ENCODE measurements at places on chromosomes 16 and 17.

GRCh38 chr16:53501216-53501859 is 1.7 kb downstream of the AKTIP start:
- no peak for DNase-seq

DNA sequence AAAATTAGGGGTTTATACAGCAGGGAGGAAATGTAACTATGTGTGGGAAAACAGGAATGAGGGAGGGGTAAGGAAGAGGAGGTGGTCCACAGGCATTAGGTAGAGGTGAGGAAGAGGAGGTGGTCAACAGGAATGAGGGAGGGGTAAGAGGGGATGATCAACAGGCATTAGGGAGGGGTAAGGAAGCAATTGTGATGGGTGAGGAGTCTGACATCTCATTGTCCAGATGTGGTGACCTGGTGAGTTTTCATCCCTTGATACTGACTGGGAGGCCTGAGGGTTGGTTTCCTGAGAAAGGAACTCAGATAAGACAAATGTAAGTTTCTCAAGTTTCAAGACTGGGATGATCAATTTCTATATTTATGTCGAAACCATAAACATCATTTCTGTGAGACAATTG is 206.2 kb upstream of the C16orf82 start:
- no peak for DNase-seq

DNA sequence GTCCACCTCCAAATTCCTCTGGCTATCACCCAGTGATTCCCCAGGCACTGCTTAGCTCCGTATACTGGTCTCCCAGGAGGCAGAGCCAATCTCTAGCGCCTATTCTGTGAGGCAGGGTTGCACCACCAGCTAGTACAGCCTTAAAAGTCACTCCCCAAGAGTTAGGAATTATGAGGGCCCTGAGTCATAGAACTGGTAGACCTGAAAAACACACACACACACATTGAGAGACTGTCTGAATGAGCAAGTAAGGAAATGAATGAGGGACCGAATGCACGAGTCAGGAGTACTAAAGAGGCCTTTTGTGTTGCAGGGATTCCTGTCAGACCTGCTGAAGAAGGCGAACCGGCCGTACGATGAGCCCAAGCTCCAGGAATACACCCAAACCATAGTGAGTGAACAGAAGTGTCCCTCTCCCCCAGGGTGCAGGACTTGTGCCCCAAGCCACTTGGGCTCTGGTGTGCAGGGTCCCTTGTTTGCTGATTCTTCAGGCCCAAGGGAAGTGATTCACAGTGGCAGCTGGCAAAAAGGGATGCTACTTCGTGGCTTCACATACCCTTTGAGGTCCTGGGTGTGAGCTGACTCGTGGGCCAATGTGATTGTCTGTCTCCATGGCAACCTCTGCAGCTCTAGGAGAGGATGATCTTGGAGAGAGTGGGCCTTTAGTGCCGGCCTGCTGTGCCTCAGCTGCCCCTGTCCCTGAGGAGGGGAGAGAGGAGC is 24.7 kb downstream of the CALB2 start:
- no peak for DNase-seq

DNA sequence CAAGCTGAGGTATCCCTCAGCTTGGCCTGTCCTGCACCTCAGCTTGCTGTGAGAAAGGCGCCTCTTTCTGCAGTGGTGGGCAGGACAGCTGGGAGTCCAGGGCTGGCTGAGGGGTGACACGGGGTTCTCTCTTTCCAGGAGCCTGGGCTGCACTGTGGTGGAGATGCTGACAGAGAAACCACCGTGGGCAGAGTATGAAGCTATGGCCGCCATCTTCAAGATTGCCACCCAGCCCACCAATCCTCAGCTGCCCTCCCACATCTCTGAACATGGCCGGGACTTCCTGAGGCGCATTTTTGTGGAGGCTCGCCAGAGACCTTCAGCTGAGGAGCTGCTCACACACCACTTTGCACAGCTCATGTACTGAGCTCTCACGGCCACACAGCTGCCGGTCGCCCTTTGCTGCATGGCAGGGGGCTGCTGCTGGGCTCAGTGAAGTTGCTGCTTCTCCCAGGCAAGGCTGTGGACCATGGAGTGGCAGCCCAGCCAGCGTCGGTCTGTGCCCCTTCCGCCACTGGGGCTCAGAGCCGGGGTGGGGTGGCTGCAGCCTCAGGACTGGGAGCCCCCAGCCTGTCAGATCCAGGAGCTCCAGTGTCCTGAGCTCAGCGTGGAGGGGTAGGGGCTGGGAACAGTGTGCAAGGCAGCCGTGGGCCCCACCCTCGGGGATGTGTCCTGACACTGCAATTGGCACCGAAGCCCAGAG is 6.4 kb downstream of the LIMD2 start:
- DNase-seq = no peak

GRCh38 chr16:84616515-84616914 is 1.4 kb downstream of the COTL1 start:
- DNase-seq = no peak

DNA sequence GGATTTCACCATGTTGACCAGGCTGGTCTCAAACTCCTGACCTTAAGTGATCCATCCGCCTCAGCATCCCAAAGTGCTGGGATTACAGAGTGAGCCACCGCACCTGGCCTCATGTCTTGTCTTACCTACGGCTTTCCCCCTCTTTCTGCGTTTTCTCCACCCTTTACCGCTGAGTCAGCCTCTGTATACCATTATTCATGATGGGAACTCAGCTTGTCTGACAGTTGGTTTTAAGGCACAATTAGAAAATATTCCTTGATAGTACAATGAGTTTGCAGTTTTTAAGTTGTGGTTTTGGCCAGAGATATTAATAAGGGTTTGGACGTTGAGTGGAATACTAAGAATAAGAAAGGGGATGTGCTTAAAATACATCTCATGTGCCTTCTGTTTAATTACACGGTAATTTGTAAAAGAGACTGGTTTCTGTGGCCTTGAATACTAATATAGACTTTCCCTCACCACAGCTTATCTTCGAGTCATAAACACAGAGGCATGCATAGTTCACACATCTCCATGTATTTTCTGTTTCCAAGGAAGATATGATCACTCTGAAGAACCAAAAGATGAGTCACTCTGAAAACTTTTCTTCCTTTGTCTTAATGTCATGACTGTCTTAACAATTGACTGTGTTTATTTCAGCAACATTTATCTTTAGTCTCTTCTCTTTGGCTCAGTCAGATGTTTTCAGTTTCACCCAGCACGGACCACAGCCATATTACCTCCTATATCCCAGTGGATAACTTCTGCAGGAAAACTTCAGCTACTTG is 54.4 kb downstream of the PITPNC1 start:
- no peak for DNase-seq

GRCh38 chr17:83107656-83108048 is 28.2 kb downstream of the METRNL start:
- no peak for DNase-seq

GRCh38 chr16:28623172-28623711 is 13.4 kb upstream of the SULT1A1 start:
- DNase-seq = peak; percentile 37

DNA sequence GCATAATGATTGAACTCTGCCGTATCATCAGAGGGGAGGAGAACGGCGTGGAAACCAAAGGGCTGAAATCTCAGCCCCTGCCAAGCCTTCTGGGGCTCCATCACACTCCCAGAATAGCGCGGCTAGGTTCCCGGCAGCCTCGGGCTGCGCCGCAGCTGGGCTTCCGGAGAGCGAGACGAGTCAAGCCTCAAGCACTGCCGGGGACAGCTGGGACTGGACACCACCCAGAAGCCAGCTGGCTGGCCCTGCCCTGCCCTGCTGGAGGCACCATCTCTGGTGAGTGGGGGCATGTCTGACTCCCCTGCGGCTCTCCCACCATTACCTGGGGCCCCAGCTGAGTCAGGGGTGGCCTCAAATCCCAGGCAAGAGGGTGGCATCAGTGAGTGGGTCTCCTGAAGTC is 7.2 kb upstream of the GPRC5C start:
- no peak for DNase-seq

GRCh38 chr16:20853143-20853542 is 46.8 kb downstream of the REXO5 start:
- DNase-seq = no peak

GRCh38 chr16:57196286-57196685 is 10.2 kb downstream of the RSPRY1 start:
- no peak for DNase-seq

DNA sequence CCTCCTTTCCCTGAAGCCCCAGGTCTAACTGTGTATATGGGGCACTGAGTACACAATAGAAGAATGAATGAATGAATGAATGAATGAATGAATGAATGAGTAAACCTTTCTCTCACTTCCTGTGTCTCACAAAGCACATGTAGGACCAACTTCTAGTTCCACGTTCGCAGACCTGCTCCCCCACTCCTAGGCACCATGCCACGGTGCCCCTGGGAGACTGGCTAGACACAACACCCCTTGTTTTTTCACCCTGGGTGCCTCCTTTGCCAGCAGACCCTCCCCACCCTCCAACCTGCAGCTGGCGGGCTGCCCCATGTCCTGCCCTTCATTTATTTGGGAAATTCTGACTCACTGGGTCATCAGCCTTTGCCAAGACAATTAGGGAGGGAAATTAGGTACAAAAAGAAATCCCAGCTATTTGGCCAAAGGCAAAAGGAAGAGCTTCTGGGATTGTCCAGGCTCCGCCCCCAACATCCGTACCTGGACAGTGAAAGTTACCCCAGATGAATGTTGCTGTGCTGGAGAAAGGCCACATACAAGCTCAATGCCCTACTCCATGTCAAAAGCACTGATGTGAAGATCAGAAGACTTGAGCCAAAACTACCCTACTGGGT is 7.7 kb downstream of the CES1 start:
- DNase-seq = no peak

DNA sequence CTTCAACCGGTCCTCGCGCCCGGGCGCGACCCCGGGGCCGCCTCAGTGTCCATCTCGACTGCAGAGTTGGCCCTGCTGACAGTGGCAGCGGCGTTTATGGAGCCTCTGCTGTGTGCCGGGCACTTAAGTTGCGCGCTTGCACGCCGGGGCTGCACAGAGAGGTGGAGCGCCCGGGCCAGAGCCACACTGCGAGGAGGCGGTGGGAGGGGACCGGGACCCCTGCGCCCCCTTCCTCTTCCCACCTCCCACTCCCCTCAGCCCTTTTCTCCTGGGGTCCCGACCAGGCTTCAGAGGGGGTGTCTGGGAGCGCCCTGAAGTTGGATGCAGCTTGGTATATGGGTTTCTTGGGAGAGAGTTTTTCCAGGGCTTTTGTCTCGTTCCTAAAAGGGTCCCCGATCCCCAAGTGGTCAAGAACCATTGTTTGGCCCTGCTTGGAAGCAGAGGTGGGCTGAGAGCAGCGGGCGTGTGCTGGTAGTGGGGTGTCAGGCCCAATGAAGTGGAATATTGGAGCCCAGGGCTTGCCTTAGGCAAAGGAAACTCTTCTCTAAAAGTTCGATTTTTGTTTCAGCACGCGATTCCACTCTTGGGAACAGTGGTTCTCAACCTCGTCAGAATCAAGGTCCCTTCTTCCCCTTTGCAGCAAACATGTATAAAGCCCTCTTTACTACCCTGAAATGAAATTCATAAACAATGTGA is 605 bp downstream of the MRTFB start:
- no peak for DNase-seq

GRCh38 chr16:30556125-30556473 is 2.1 kb downstream of the ZNF764 start:
- DNase-seq = no peak

- no peak for DNase-seq
These were observed 796 bp upstream of the CES3 start for GRCh38 chr16:66960270-66960669.

DNA sequence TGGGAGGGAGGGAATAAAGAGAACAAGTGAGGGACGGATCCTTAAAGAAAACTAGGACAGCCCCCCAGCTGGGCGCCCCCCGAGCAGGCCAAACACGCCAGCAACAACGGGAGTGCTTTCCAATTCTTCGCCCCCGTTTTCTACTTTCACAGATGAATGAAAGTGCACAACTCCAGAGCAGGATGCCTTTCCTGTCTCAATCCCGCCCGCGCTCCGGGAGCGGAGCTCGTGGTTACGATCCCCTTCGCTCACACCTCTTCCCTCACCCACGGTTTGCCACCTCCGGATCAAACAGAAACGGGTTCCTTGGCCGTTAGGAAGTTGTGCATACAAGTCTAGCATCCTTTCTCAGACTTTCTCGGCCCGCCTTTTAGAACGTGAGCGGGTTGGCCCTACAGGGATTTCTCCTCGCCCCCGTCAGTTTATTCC is 680 bp downstream of the SKA2 start:
- DNase-seq = no peak

GRCh38 chr17:64622931-64623654 is 39.0 kb downstream of the SMURF2 start:
- DNase-seq = no peak

GRCh38 chr16:3188925-3189825 is 1.2 kb downstream of the OR1F1 start:
- DNase-seq = no peak

- DNase-seq = no peak
These were observed 2.5 kb downstream of the CBLN1 start for GRCh38 chr16:49278944-49279725.

GRCh38 chr16:51031598-51031997 is 119.5 kb downstream of the SALL1 start:
- DNase-seq = no peak

DNA sequence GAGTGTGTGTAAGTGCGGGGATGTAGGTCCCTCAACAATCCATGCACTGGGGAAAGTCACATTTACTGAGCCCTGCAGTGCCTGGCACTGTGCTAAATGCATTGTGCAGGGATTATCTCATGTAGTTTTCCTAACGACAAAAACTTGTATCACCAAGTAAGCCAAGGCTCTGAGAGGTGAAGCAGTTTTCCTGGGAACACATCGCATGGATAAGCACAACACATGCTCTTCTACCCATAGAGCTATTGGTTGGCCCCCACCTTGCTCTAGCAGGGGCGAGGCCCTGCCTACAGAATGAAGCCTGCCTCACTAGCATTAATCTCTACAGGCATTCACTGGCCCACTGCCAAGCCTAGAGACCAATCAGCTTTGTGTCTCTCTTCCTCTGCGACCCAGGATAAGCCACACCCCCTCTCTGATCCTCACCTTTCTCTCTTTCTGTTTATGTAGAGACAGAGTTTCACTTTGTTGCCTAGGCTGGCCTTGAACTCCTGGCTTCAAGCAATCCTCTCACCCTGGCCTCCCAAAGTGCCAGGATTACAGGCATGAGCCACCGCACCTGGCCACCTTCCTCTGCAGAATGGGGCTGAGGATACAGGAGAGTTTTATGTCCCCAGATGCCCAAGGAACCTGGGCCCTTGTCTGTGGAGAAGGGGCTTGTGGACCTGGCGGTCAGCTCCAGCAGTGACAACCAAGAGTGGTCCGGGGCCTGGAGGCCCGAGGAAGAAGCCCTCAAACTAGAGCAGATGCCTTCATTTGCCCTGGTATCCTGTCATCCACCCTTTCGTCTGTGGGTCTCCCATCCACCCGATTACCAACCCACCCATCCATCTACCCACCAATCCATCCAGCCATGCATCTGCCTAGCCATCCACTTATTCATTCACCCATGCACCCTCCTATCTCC is 12.8 kb downstream of the CDH16 start:
- DNase-seq = no peak

- no peak for DNase-seq
These were observed 8.3 kb upstream of the CENPT start for GRCh38 chr16:67855789-67856188.
